Activated T-helper 1 cell treated with Interleukin-2 at 50 U/mL for 16 hours (primary cell): ENCODE measurements at places on chromosomes 2 and 18.

DNA sequence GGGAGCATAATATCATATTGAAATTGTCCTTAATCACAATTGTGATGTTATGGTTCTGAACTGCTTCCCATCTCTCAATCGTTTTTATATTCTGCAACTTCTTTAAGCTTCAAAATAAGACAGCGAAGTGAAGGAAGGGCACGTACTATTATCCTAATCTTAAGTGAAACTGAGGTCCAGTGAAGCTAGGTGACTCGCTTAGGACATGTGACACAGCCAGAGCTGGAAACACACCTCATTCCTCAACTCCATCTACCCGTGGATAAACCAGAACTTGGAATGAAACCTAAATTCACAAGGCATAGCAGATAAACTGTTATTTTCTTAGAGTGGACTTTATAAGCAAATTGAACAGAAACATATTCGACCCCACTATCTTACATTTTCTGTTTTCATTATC is 191.2 kb upstream of the PXDN start:
- DNase-seq, result no peak

DNA sequence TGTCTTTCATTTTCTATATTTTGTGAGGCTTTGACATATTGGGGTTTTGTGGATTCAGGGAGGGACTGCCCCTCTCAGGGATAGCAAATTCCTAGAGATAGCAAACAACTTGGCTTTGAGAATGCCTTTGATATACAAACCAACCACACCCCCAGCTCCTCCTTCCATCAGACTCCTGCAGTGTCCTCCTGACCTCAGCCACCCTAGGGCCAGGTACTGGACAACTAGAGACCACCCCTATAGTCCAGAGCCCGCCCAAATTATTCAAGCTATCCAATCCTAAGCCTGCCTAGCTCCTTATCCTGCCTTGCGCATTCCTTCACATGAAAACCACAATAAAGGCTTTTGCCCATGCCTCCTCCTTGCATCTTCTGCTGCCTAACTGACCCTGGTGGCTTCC is 22.9 kb upstream of the STAM2 start:
- DNase-seq, result no peak

GRCh38 chr18:39647627-39648534 is 2082.3 kb upstream of the CELF4 start:
- no peak for DNase-seq

DNA sequence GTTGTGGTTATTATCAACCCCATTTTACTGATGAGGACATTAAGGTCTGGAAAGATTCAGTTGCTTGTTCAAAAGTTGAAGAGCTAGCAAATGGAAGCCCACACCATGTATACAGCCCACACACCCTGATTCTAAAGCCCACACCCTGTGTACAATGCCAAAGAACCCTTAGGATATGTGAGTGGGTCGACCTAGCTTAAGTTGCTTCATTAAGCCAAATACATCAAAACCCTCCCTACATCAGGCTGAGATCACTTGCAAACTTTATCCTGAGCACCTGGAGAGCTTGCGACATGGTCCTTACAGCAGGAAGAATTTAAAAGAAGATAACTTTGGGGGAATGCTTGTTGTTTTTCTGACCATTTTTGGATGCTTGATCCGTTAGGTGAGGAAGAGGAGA is 435 bp upstream of the ARHGAP25 start:
- DNase-seq, result no peak

- DNase-seq, result peak; percentile 72
Observed at GRCh38 chr2:30447149-30448045, at the start of gene LCLAT1. Gene LCLAT1 (plus strand): TSS chr2:30447246. CDS start chr2:30525591, 78,345 bp downstream.

DNA sequence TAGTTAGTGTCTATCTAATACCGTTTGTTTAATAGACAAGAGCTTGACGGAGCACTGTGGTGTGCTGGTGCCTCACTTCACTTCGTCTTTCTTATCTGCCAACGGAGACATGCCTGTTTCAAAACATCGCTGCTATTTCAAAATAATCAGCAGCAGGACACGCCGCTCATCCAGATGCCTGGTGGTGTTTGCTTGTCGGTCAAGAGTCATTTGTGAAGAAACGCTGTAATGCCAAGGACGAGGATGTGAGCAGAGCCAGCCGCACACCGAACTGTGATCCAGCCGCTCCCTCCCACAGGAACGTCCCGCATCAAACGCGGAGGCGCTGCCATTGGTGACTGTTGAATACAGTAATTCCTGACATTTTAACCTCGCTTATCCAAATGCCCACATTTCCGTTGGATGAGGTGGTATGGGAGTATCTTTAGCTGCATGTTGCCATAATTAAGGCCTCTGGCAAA is 432.4 kb downstream of the FBXO15 start:
- no peak for DNase-seq

DNA sequence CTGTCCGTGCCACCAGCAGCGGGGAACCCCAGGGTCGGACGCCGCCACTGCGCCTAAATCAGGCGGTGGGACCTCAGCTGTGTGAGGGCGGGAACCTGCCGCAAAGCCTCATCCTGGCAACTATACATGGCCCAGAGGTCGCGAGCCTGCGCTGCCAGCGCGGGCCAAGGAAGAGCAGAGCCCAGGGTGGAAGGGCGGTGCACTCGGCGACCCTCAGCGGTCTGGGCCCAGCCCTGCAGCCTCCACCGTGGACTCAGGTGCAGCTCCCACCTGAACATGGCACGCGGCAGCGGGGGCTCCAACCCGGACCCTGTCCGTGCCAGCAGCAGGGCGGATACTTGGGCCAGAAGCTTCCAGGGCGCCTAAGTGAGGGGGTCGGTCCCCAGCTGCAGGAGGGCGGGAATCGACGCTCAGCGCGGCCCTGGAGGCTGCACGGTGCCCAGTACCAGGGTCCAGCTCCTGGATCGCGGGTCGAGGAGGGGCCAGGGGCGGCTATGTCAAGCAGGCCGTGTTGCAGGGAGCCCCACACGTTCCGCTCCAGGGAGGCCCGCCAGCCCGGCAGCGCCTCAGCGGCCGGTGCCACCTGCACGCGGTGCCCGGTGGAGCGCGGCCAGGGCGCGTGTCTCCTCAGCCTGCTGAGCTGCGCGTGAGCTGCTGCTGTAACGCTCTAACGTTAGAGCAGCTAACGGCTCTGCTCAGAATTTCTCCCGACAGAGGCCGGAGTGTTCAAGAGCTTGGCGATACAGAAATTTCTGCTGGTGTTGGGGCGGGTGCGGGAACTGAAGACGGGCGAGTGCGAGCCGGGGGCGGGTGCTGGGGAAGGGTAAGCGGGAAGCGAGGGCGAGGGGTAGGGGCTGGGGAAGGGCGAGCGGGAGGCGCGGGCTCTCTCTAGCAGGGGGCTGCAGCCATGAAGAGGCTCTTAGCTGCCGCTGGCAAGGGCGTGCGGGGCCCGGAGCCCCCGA is at the start of gene ANKRD30B:
ANKRD30B (plus strand) TSS at position 660 of the 962 bp plus-strand sequence; CDS start at position 908, 248 bp downstream.
- DNase-seq, result no peak

DNA sequence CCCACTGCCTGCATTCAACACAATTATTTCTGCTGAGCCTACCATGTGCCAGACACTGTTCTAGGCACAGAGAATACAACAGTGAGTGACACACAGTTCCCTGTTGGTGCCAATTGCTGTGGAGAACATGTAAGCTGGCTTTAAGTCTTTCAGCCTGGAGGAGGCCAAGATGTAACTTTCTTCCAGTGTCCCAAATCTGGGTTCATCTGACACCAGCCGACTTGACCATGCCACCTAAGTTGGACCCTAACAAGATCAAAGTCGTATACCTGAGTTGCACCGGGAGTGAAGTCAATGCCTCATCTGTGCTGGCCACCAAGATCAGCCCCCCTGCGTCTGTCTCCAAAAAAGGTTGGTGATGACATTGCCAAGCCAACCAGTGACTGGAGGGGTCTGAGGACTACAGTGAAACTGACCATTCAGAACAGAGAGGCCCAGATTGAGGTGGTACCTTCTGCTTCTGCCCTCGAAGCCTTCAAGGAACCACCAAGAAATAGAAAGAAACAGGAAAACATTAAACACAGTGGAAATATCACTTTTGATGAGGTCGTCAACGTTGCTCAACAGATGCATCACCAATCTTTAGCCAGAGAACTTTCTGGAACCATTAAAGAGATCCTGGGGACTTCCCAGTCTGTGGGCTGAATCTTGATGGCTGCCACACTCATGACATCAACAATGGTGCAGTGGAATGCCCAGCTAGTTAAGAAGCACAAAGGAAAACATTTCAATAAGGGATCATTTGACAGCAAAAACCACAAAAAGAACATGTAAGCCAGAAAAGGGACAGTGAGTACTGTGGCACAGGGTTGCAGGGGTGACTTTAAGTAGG is 6.3 kb downstream of the TRABD2A start:
- DNase-seq, result no peak

DNA sequence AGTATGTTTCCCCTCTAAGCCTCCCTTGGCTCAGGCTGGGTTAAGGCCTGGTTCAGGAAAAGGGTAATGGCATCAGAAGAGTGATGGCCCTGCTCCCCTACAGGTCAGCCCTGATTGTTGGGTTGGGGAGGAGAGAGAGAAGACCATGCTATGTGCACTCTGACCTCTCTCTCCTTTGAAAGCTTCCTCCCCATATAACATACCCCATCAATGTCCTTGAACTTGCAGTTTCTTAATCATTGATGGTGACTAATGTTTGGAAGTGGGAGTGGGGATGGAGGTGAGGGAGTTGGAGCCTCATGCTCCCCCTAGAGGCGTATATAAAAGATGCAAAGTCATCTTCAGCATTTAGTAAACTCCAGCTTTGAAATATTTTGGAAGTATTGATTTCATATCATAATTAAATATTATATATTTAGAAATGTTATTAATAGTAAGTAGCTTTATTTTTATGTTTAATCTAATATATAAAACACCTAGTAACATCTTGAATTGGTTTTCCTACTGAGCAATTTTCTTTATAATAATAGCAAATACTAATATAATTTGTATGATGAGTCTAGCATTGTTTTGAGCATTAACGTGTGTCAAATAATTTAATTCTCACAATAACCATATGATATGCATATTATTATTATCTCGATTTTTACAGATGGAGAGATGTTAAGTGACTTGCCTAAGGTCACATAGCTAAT is 8.8 kb downstream of the PLCL1 start:
- no peak for DNase-seq

- DNase-seq, result no peak
Observed at GRCh38 chr2:108625186-108625827, 91.0 kb downstream of the LIMS1 start.

GRCh38 chr2:9169349-9170107 is 37.1 kb upstream of the ASAP2 start:
- no peak for DNase-seq

GRCh38 chr18:61827591-61827990 is 65.2 kb downstream of the RNF152 start:
- DNase-seq, result no peak

DNA sequence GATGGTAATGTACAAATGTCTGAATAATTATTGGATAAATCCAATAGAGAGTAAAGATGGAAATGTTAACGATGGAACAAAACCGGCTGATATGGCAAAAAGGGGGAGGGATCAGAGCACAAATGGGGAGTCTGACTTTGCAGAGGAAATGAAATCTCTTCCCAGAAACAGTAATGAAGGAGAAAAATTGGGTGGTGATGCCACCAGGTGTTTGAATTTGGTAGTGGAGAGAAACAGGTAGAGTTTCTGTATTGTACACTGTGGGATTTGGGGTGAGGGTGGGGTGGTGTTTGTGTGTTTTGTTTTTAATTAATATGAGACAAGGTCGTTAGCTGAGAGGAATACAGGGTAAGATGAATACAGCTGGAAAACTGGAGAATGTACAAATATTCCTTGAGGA is 20.4 kb upstream of the XDH start:
- no peak for DNase-seq

DNA sequence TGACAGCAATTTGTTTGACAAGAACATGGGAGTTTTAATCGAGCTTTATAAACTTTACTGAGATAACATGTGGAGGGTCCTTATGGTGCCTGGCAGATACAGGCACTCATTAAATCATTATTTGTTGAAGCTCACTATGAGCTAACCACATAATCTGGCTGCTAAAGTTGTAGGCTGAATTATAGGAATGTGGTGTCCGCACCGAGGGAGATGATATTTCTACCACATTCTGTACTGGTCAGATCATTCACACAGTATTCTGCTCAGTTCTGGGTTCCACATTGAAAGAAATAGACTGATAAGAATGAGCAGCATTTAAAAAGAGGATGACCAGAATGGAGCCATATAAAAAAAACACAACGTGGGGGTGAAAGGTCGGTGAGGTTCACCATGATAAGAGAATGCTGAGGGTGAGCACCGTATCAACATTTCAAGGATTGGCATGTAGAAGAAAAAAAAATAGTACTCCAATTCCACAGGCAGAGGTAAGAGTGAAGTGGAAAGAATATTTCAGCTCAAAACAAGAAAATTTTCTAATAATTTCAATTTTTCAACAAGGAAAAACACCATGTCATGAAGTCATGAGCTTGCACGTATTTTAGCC is 54.4 kb downstream of the TMEFF2 start:
- DNase-seq, result no peak

GRCh38 chr2:197152451-197153228 is 157.9 kb downstream of the ANKRD44 start:
- DNase-seq, result no peak

- no peak for DNase-seq
Observed at GRCh38 chr2:238775591-238775990, 72.3 kb upstream of the TWIST2 start.

DNA sequence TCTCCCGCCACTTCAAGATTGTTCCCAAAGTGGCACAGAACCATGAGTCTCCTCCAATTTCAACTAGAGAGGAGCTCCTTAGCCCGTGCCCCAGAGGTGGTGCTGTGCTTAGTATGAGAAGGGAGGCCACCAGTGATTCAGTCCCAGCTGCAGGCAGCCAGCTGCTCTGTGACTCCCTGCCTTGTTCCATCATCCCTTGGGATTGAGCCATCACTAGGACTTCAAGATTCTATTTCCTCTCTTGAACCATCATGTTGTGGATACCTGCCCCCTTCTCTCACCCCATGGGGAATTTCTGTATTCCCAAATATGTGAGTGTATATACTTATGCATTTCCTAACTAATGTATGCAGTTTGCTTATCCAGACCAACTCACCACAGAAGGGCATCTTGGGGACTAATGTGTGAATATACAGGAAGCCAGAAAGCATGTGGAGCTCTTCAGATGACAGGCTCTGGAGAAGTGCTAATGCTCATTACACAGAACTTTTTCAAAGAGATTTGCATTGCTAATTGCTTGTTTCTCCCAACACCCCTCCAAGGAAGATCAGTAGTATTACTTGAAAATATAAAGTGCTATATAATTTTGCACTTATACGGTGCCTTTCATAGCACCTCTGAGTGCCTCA is 111.0 kb upstream of the MAP3K20 start:
- no peak for DNase-seq

GRCh38 chr2:9333591-9334171 is 89.6 kb downstream of the ITGB1BP1 start:
- DNase-seq, result no peak

GRCh38 chr2:147451902-147452515 is 392.8 kb upstream of the ACVR2A start:
- no peak for DNase-seq

DNA sequence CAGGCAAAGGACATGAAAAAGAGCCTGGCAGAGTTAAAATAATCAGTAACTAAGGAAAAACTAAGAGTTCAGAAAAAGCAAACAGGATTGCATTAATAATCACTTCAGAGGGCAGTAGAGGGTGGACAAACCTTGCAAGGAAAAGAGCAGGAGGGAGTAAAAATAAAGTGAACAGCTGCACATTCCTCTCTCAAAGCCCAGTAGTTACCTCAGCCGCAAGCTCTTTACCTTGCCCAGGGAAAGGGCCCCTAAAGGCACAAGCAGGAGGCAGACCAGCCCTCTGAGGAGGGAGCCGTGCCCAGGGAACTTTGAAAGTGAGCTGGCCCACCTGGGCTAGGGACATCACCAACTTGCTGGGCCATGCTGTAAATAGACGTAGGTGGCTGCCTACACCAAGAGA is 196.9 kb downstream of the C1D start:
- DNase-seq, result no peak

GRCh38 chr18:35577045-35577848 is 4.3 kb upstream of the GALNT1 start:
- no peak for DNase-seq

- DNase-seq, result no peak
Observed at GRCh38 chr18:74006143-74006542, 141.5 kb downstream of the FBXO15 start.
